ENCODE measurements at places on chromosomes 12 and 14. TPM values are rescaled to one million over a fixed set of nuclear protein-coding genes. Genes with fewer than 3 reads are reported as not detected.
A peak's percentile ranks its signal among the peaks of the same experiment; 100 is the strongest.

- peaks cover 15% of the 10 kb centered on the region for H3K27me3 ChIP-seq
- H3K4me3 ChIP-seq, result no peak overlapping the region
- peaks cover 4% of the 10 kb centered on the region for H3K36me3 ChIP-seq
- peak; percentile 69 for DNase-seq
- peaks cover 25% of the 10 kb centered on the region for H3K4me1 ChIP-seq
Observed at GRCh38 chr14:106024983-106025604, 498.7 kb downstream of the TMEM121 start.

- H3K4me1 ChIP-seq, result no peaks in the 10 kb centered on the region
- no peaks in the 10 kb centered on the region for H3K36me3 ChIP-seq
- DNase-seq, result no peak
- H3K4me3 ChIP-seq, result no peak overlapping the region
- no peaks in the 10 kb centered on the region for H3K27me3 ChIP-seq
- H3K27ac ChIP-seq, result no peak overlapping the region
Observed at GRCh38 chr12:90575995-90576394, 379.0 kb downstream of the CCER1 start.

DNA sequence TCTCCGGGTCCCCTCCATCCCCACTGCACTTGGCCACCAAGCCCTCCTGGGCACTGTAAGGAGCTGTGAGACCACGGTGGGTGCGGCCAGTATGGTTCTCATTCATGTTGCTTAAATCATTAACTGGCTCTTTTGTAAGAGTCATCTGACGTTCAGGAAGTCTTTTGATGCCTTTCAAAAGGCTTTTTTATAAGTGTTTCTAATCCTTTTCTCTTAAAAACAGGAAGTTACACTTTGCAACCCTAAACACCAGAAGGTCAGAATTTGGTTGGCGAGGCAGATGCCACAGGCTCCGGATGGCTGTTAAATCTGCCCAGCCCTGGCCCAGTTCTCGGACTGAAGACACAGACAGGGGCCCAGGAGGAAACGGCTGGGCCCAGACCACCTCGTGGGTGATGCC lies 26.1 kb upstream of the DIO3 start:
- peaks cover 7% of the 10 kb centered on the region for H3K27me3 ChIP-seq
- peak; percentile 23 for DNase-seq
- H3K36me3 ChIP-seq, result no peaks in the 10 kb centered on the region
- no peak overlapping the region for H3K4me3 ChIP-seq

DNA sequence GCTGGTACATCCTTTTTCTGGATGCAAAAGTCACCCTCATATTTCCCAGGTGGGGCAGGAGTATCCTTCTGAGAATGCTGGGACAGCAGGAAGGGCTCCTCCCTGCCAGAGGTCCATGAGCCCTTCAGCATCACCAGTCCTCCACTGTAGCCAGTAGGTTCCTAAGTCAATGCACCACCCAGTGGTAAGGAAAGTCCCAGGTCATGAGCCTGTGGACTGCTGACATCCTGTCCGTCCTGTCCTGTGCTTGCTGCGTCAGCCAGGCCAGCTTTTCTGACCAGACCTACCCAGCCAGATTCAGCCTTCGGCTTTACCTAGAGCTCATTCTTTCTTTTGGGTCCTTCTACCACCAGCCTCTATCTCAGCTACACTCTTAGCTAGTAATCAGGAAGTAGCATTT lies 23.0 kb upstream of the ACTN1 start:
- H3K4me1 ChIP-seq, result peaks cover 8% of the 10 kb centered on the region
- no peak for DNase-seq
- H3K27me3 ChIP-seq, result peaks cover 5% of the 10 kb centered on the region
- H3K36me3 ChIP-seq, result no peaks in the 10 kb centered on the region
- H3K4me3 ChIP-seq, result no peak overlapping the region

GRCh38 chr14:88005050-88005481 lies at the start of gene GPR65:
Gene GPR65, plus strand, starts transcription at chr14:88005135. Its CDS starts 5,713 bp downstream, at chr14:88010848.
- H3K27ac ChIP-seq, result peak within 1 kb of the TSS; percentile 96
- H3K4me3 ChIP-seq, result peak within 1 kb of the TSS; percentile 91
- peak; percentile 76 for DNase-seq
- H3K36me3 ChIP-seq, result peaks cover 52% of the 10 kb centered on the region
- no peaks in the 10 kb centered on the region for H3K27me3 ChIP-seq

- no peaks in the 10 kb centered on the region for H3K27me3 ChIP-seq
- no peak overlapping the region for H3K4me3 ChIP-seq
- no peaks in the 10 kb centered on the region for H3K4me1 ChIP-seq
- DNase-seq, result no peak
Observed at GRCh38 chr12:29640589-29641345, 143.0 kb downstream of the TMTC1 start.

GRCh38 chr12:19388131-19388549 lies 51.2 kb upstream of the AEBP2 start:
- H3K27me3 ChIP-seq, result no peaks in the 10 kb centered on the region
- no peak for DNase-seq
- H3K4me1 ChIP-seq, result no peaks in the 10 kb centered on the region
- no peak overlapping the region for H3K4me3 ChIP-seq
- no peaks in the 10 kb centered on the region for H3K36me3 ChIP-seq

Gene C12orf56
- not detected for total RNA-seq

GRCh38 chr14:98853063-98853729 lies 418.8 kb downstream of the BCL11B start:
- H3K4me1 ChIP-seq, result no peaks in the 10 kb centered on the region
- no peak overlapping the region for H3K27ac ChIP-seq
- H3K27me3 ChIP-seq, result peaks cover 6% of the 10 kb centered on the region

Gene TPPP2
- total RNA-seq, result not detected

Gene RTN1
- total RNA-seq, result not detected

- no peak overlapping the region for H3K4me3 ChIP-seq
- DNase-seq, result no peak
- H3K36me3 ChIP-seq, result no peaks in the 10 kb centered on the region
- peaks cover 3% of the 10 kb centered on the region for H3K27me3 ChIP-seq
Observed at GRCh38 chr14:103115845-103116572, 7.3 kb upstream of the TNFAIP2 start.

Gene LALBA
- not detected for total RNA-seq

DNA sequence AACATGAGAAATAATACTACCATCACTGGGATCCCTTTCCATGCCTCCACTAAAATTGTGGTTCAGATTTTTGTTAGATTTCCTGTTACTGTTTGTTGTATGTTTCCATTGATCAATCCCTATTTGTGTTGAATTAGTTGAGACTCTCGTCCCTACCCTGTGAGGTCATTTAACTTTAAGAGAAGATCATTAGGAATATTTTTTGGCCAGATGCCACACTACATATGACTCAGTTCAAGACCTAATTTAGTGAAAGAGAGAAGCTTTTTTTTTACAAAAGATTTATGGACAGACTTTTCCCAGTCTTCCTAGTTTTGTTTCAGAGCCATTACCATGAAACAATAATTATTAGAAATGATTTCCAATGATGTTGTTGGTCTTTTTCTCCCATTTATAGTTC lies 35.5 kb downstream of the CPSF6 start:
- peaks cover 17% of the 10 kb centered on the region for H3K36me3 ChIP-seq
- no peaks in the 10 kb centered on the region for H3K27me3 ChIP-seq

DNA sequence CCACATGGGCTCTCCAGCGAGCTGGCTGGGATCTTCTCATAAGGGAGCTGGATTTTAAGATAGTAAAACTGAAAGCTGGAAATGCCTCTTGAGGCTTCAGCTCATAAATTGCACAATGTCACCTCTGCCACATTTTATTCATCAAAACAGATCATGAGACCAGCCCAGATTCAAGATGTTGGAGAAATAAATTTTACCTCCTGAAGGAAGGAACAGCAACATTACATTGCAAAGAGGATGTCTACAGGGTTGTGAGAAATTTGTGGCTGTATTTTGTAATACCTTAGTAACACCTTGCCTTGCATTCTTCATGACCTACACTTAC lies 43.1 kb upstream of the KRR1 start:
- peaks cover 35% of the 10 kb centered on the region for H3K27me3 ChIP-seq
- no peaks in the 10 kb centered on the region for H3K36me3 ChIP-seq
- no peak for DNase-seq
- no peak overlapping the region for H3K4me3 ChIP-seq

DNA sequence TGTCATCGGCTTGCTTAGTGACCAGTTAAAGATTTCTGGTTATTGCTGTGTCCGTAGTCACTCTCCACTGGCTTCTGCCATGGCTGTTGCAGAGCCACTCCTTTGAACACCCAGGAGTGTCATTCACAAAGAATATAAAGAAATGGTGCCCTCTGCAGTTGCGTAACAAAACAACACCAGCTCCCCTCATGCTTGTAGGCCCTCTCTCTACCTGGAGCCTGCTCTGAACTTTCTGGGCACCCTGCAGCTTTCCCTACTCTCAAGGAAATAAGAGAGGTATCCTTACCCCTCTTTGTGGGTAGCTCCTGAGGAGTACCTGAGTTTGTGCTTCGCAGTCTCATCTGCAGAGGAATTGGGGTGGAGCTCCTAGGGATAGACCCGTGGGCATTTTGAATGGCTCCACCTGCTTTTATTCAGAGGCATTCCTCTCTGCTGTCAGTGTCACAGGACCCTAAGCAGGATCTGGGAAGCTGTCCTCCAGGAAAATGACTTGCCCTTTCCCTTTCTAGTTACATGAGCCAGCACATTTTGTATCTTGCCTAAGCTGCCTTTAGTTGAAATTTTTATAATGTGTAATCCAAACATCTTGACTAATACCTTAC lies 97.2 kb upstream of the TMEM260 start:
- no peaks in the 10 kb centered on the region for H3K4me1 ChIP-seq
- H3K36me3 ChIP-seq, result no peaks in the 10 kb centered on the region
- no peak overlapping the region for H3K4me3 ChIP-seq
- DNase-seq, result peak; percentile 24

- no peak overlapping the region for H3K4me3 ChIP-seq
- no peaks in the 10 kb centered on the region for H3K27me3 ChIP-seq
- H3K36me3 ChIP-seq, result no peaks in the 10 kb centered on the region
- H3K4me1 ChIP-seq, result no peaks in the 10 kb centered on the region
- no peak overlapping the region for H3K27ac ChIP-seq
Observed at GRCh38 chr12:18130851-18131250, 40.9 kb upstream of the RERGL start.

Gene PTPRO
- 2.6 TPM for total RNA-seq

- no peaks in the 10 kb centered on the region for H3K36me3 ChIP-seq
- H3K4me3 ChIP-seq, result no peak overlapping the region
- peaks cover 39% of the 10 kb centered on the region for H3K27me3 ChIP-seq
Observed at GRCh38 chr12:51661199-51661598, 70.2 kb downstream of the SCN8A start.

DNA sequence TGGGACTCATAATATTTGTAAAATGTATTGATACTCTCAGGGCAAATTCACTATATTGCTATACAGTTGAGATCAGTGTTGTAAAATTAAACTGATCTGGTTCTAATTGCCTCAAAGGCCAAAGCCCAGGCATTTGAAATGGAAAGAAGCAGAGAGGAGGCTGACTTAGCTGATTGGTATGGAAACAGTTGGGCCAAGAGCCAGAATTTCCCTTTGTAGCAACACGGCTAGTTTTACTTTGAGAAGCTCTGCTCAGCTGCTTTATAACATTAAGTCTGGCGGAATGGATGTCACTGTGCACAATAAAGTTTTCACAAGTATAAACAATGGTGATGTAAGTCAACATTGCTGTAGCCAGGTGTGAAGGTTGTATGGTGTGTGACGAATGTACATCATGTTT lies 186.4 kb downstream of the MSRB3 start:
- no peak for DNase-seq
- no peak overlapping the region for H3K27ac ChIP-seq
- no peak overlapping the region for H3K4me3 ChIP-seq
- no peaks in the 10 kb centered on the region for H3K27me3 ChIP-seq

Gene CYP27B1
- 2.6 TPM for total RNA-seq

- H3K36me3 ChIP-seq, result no peaks in the 10 kb centered on the region
- no peak overlapping the region for H3K27ac ChIP-seq
- H3K27me3 ChIP-seq, result no peaks in the 10 kb centered on the region
- H3K4me1 ChIP-seq, result peaks cover 7% of the 10 kb centered on the region
- no peak overlapping the region for H3K4me3 ChIP-seq
Observed at GRCh38 chr12:52182384-52182783, 9.4 kb downstream of the KRT80 start.

All from activated CD8-positive, alpha-beta T cell treated with anti-CD3 and anti-CD28 coated beads, Interleukin-2, amount 10 ng/mL, durations not matched to agents 7 days and 5 days (primary cell).